Stimulated activated CD4-positive, alpha-beta T cell treated with anti-CD3 and anti-CD28 coated beads, Interleukin-15, amount 100 ng/mL, for 48 hours (primary cell): ENCODE measurements at places on chromosomes 6 and 20.

GRCh38 chr6:106112433-106112832 lies 26.3 kb downstream of the PRDM1 start:
- no peak for DNase-seq

DNA sequence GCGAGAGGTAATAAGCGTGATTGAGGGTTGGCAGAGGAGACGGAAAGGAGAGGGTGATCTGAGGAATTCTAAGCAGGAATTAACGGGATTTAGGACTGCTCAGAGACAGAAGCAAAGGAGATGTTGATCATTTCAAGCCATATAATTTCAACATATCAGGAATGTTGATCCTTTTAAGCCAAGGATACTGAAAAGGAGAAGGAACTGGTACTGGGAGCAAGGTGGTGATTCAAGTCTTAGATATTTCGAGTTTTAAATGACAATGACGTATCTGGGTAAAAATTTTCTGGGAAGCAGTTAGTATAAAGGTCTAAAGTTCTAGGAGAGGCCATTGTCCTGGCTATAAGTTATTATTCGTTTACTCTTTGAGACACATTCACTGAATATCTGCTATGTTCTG lies 91.3 kb upstream of the OGFRL1 start:
- DNase-seq = no peak

DNA sequence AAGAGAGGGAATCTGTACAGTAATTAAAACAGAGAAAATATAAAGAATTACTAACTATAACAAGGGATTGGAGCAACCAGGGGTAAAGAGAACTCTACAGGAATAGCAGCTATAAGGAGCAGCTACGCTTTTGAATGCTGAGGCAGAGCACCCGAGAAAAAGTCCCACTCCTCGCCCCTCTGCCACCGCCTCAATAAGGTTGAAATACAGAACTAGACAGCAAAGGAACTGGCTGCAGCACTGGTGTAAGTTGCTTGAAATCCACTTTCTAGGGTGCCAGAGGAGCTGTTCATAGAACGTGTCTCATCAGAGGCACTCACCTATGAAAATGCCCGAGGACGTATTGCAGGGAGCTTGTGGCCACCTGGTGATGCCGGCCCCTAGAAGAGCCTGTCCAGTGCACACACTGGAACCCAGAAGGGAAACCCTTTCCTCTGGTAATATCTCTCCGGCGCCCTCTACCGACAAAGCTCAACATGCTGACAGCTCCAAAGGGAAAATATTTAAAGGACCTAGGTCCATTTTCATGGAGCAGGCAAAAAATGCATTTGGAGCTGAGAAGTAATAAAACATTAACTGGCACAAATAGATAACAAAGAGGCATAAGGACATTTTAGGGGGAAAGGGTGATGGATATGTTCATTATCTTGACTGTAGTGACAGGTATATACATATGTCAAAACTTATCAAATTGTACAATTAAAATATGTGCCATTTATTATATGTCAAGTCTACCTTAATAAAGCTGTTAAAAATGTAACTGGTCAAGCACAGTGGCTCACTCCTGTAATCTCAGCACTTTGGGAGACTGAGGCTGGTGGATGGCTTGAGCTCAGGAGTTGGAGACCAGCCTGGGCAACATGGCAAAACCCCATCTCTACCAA lies 137.4 kb upstream of the HDAC2 start:
- DNase-seq = no peak

GRCh38 chr20:45206725-45207124 lies at the start of gene SEMG1:
TSS of gene SEMG1 (plus strand) at chr20:45207033. CDS start at chr20:45207054, 21 bp downstream.
- no peak for DNase-seq

DNA sequence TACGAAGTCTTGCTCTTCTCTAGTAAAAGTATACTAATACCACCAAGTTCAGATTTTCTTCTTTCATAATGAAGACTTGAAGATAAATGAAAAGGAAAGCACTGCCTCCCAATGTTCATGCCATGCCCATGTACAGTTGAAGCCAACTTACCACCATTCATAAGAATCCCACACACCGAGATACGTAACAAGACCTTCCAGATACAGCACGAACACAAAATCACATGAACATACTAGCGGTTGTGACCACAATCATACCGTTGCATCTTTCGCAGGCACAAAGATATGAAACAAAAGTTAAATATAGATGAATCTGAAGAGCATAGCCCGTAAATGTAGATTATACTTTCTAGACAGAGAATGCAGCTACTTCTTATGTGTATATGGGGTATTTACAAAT lies 412.5 kb downstream of the CBLN4 start:
- no peak for DNase-seq

DNA sequence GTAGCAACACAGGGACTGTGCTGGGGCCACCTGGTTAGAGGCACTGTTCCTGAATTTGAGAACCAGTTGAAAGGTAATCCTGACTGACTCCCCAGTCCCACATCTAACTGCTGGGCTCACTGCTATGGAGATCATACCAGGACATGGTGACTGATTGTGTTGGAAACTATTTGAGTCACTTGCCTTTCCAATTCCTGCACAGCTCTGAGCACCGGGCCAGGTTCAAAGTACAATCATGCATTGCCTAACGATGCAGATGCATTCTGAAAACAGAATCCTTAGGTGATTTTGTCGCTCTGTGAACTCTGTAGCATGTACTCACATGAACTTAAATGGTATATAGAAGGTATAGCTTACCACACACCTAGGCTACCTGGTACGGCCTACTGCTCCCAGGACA lies 215.3 kb downstream of the BMP7 start:
- no peak for DNase-seq

DNA sequence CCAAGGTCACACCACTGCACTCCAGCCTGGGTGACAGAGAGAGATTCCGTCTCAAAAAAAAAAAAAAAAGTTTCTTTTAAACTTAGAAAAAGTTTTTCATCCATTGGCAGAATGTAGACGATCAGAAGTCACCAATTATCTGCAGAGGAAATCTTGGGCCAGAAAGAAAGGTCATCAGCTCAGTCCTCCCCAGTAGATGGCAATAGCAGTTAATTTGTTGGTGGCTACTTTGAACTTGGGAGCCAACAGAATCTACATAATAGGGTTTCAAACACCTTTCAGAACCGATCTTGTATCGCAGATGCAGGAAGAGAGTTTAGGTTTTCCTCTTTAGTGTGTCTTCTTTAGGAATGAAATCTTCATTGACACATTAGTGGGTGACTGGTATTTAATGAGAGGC lies 41.7 kb downstream of the LBP start:
- no peak for DNase-seq

DNA sequence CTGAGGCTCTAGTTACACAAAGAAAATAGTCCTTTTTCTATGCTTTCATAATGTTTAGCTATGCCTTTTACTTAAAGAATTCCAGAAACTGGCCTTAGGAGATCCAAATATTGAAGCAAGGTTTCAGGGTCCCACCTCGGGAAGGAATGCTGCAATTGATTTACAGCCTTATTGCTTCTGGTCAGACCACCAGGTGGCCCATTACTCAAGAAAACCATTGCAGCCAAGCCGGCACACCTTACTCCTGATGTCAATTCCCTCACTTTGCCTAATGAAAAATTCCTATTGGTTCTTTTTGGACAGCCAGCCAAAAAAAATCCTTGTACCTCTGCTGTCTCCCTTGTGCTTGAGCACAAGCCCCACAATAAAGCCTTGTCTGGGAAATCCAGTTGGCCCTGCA lies 173.9 kb downstream of the LMBRD1 start:
- DNase-seq = no peak

- DNase-seq = no peak
Measured at GRCh38 chr20:58225452-58226200, 2.8 kb downstream of the ANKRD60 start.

GRCh38 chr6:2760882-2761842 lies 4.0 kb upstream of the WRNIP1 start:
- no peak for DNase-seq
